ENCODE measurements at places on chromosomes 1 and 21.

DNA sequence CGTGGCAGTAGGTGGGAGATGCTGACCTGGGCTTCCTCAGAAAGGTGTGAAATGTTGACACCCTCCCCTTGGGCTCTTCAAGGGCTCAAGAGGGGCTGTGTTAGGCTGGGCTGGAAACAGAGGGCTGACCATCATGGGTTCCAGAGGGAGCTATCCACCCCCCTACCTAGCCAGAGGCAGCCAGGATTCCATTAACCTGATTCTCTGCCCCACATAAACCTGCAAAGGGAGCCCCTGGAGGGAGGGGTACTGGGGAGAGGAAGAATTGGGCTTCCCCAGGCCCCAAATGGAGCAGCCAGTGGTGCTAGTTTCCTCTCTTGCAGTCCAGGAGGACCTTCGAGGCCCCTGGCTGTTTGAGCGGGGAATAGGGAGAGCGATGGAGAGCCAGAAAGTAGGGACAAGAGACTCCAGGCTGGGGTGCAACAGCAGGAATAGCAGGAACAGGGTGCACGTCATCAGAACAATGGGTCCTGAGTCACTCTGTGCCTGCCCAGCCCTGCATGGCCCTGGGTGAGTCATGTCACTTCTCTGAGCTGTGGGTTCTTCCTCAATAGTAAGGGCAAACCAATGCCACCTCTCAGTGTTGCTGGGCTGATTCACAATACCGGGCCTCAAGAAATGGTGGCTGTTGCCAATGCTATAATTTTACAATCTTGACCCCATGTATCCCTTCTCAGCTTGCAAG, 121.2 kb downstream of the EPHB2 start:
- peak; percentile 75 for DNase-seq

- DNase-seq = no peak
Measured at GRCh38 chr1:15961492-15961891, 14.4 kb downstream of the ZBTB17 start.

DNA sequence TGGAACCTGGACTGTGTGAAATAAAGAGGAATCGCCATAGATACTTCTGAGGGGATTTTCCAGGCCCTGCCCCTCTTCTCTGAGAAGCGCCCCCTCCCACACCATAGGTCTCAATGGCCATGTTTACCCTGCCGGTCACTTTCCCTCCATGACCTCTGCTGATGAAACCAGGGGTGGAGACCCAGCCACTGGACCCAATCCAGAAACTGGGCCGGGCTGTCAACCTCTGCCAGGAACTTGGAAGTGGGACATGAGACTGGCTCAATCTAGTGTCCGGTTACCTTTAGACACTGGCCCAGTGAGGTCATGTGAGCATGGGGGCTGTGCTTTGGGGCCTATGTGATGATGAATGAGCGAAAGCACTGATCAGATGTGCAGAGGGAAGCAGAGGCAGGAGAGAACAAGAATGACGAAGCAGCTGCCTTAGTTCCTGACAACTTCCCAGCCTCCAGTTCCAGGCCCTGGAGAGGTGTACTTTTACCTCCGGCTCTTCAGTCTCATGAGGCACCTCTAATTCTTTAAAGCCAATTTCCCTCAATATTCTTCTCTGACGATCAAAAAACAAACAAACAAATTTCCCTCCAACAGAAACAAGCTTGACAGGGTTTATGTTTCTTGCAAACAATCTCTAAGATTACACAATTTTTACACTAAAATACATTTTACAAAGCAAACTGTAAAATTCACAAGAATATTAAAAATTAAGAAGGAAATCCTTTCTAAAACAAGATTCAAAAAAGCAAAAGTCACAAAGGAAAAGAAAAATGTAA, 4.9 kb downstream of the ASAP3 start:
- DNase-seq = peak; percentile 64

DNA sequence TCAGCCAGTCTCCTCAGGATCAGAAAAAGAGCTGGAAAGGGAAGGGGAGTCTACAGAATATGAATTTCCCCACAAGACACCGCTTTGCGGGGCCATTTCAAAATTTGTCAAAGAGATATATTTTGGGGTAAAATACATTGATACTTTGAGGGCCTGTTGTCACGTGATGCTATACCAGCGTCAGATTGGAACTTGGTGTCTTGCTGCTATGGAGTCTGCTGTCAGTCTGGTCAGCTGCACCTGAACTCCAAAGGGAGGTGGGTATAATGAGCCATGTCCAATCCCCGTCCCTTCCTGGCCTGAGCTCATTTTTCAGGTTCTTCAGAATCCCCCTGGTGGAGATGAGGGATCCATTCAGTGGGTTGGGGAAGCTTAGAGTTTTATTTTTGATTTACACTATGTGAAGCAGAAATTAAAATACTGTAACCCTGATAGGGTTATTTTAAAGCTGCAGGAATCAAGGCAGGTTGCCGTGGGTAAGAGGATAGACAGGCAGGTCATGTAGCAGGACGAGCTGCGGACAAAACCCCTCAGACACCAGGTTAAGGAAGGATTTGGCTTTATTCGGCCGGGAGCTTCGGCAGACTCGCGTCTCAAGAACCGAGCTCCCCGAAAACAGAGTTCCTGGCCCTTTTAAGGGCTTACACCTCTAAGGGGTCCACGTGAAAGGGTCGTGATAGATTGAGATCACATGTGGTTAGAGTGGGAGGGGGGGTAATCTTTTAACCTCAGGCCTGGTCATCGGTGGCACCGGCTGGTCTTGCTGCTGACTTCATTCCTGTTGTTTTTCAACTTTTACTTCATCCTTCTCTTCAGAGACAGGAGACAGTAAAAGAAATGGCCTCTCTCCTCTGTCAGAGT, 2.2 kb upstream of the POFUT2 start:
- DNase-seq = no peak

DNA sequence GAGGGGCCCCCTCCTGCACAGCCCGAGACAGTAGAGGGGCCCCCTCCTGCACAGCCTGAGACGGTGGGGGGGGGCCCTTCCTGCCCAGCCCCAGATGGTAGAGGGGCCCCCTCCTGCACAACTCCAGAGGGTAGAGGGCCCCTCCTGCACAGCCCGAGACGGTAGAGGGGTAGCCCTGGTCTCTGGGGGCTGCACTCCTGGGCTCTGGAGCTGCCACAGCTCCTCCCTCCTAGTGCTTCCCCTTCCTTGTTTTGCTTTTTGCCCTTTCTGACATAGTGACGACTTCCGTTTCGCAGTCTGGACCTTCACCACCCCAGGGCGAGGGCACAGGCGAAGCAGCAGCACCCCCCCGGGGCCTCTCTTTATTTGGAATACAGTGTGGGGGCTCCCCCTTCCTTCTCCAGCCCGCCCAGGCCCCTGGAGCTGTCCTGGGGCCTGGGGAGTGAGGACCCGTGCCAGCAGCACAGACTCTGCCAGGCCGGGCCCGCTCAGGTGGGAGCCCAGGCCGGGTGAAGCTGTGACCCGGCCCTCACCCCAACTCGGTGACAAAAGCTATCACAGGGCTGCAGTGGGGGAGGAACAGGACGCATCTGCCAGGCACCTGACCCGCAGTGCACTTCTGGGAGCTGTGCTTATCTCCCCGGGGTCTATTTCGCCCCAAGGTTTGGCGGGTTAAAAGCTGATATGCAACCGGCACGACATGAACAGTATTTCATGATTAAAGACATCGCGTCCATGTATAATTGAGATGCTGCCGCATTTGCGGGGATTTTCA, 1.1 kb upstream of the PRXL2B start:
- DNase-seq = peak; percentile 33

GRCh38 chr21:30257773-30258172, 25.0 kb downstream of the KRTAP24-1 start:
- DNase-seq = peak; percentile 42

- no peak for DNase-seq
Measured at GRCh38 chr1:4267381-4268261, 367.5 kb upstream of the C1orf174 start.

GRCh38 chr1:30172299-30172694, 551.1 kb downstream of the MATN1 start:
- DNase-seq = no peak

- no peak for DNase-seq
Measured at GRCh38 chr1:1161683-1162079, 12.0 kb upstream of the TTLL10 start.

GRCh38 chr1:47940779-47941178, 56.4 kb downstream of the TRABD2B start:
- peak; percentile 58 for DNase-seq

- no peak for DNase-seq
Measured at GRCh38 chr1:24125456-24125855, 13.5 kb upstream of the MYOM3 start.

DNA sequence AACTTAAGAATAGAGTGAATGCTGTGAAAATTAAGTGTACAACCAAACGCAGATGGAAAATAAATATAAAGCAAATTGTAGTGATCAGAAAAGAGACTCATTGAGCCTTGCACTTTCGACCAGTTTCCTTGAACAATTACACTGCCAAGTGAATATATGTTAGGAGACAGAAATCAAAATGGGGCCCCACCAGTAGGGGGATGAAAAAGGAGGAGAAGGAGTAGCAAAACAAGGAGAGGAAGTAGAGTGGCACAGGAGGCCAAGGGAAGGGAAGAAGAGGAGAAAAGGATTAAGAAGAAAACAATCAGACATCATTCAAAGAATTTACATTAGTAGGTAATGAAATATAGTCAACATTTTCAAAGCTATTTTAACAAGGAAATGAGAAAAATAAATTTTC, 1770.6 kb downstream of the PLA2G4A start:
- DNase-seq = no peak

- peak; percentile 96 for DNase-seq
Measured at GRCh38 chr1:16967095-16967575, 13.3 kb downstream of the MFAP2 start.

GRCh38 chr1:26602378-26602959, 72.9 kb downstream of the RPS6KA1 start:
- peak; percentile 70 for DNase-seq

- DNase-seq = peak; percentile 60
Measured at GRCh38 chr1:8032366-8032910, 6.3 kb upstream of the ERRFI1 start.

DNA sequence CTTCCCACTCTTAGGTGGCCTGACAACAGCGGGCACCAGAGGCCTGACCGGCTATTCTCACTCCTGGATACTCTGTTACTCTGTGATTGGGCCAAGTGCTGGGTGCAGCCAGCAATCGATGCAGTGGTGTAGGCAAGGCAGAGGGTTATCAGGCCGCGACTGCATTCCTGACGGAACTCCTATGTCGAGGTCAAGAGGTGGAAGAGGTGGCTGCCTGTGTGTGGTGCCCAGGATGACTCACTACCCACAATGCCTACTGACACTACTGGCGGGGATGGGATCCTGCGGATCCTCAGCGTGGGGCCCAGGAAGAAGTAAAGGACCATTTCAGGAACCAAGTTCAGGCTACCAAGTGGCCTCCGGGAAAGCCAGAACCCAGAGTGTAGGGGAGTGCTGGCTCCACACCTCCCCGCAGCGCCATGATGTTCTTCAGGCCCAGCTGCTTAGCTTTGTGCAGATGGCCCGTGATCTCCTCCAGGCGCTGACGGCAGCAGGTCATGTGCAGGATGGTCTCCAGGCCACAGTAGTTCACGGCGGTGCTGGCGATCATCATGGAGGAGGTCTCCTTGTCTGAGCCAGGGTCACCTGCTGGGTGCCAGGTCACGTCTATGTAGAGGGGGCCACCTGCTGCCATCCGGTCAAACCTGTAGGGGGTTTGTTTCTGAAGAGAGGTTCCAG, 4.9 kb downstream of the MTHFR start:
- DNase-seq = no peak

GRCh38 chr1:109822749-109823542, 59.2 kb upstream of the EPS8L3 start:
- no peak for DNase-seq
